ENCODE measurements at places on chromosomes 12 and 14. TPM values are rescaled to one million over a fixed set of nuclear protein-coding genes. Genes with fewer than 3 reads are reported as not detected.

Gene PEX5
- 4.3 TPM for polyA plus RNA-seq

Gene GLTP
- 65.9 TPM for polyA plus RNA-seq

DNA sequence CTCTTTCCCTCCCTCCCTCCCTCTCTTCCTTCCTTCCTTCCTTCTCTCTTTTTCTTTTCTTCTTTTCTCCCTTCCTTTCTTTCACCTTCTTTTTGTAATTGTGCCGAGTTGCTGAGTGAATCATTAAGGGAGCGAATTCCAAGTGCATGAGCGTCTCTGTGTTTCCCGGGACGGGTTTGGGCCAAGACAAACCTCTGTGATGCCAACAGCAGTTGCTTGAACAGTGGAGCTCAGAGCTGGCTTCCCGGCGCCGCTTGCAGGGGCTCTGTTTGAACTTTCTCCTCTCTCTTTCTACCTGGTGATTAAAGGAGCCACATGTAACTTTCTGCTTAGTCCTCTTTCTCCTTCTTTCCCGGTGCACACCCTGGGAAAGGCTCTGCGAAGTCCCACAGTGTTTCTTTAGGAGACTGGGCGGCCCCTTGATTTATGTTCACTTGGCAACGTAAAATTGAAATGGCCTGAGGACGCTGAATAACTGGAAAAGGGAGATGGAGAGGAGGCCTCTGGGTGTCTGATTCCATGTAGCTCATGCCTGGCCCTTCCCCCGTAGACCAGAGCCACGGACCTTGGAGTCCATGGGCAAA lies 33.7 kb upstream of the MAP1LC3B2 start:
- H3K27me3 ChIP-seq, result no peaks in the 10 kb centered on the region
- no peaks in the 10 kb centered on the region for H3K36me3 ChIP-seq
- peaks cover 5% of the 10 kb centered on the region for H3K4me1 ChIP-seq
- no peak for DNase-seq
- H3K27ac ChIP-seq, result no peak overlapping the region

Gene ETFRF1
- polyA plus RNA-seq, result 16.0 TPM

Gene NEUROD4
- polyA plus RNA-seq, result not detected

DNA sequence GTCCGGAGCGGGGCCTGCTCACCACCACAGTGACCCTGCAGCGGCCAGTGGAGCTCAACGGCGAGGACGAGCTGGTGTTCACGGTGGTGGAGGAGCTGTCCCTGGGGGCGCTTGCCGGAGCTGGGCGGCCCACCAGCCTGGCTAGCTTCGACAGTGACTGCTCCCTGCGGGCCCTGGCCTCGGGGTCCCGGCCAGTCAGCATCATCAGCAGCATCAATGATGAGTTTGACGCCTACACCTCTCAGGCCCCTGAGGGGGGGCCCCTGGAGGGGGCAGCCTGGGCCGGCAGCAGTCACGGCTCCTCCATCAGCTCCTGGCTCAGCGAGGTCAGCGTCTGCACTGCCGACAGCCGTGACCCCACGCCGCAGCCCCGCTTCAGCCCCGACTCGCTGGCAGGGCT lies 37.4 kb downstream of the KIF26A start:
- no peak overlapping the region for H3K4me3 ChIP-seq
- no peaks in the 10 kb centered on the region for H3K36me3 ChIP-seq
- no peaks in the 10 kb centered on the region for H3K4me1 ChIP-seq
- H3K27me3 ChIP-seq, result no peaks in the 10 kb centered on the region
- DNase-seq, result no peak

Gene SDSL
- 6.5 TPM for polyA plus RNA-seq

- no peaks in the 10 kb centered on the region for H3K27me3 ChIP-seq
- no peak overlapping the region for H3K4me3 ChIP-seq
- peaks cover 70% of the 10 kb centered on the region for H3K36me3 ChIP-seq
- DNase-seq, result peak; percentile 21
- no peaks in the 10 kb centered on the region for H3K4me1 ChIP-seq
- no peak overlapping the region for H3K27ac ChIP-seq
These were observed 10.9 kb downstream of the DCP1B start for GRCh38 chr12:1993341-1993740.

GRCh38 chr14:59407246-59408010 lies 57.8 kb downstream of the GPR135 start:
- no peaks in the 10 kb centered on the region for H3K36me3 ChIP-seq
- H3K4me1 ChIP-seq, result no peaks in the 10 kb centered on the region
- no peak overlapping the region for H3K27ac ChIP-seq
- DNase-seq, result no peak
- H3K27me3 ChIP-seq, result no peaks in the 10 kb centered on the region

Gene OTOGL
- not detected for polyA plus RNA-seq

DNA sequence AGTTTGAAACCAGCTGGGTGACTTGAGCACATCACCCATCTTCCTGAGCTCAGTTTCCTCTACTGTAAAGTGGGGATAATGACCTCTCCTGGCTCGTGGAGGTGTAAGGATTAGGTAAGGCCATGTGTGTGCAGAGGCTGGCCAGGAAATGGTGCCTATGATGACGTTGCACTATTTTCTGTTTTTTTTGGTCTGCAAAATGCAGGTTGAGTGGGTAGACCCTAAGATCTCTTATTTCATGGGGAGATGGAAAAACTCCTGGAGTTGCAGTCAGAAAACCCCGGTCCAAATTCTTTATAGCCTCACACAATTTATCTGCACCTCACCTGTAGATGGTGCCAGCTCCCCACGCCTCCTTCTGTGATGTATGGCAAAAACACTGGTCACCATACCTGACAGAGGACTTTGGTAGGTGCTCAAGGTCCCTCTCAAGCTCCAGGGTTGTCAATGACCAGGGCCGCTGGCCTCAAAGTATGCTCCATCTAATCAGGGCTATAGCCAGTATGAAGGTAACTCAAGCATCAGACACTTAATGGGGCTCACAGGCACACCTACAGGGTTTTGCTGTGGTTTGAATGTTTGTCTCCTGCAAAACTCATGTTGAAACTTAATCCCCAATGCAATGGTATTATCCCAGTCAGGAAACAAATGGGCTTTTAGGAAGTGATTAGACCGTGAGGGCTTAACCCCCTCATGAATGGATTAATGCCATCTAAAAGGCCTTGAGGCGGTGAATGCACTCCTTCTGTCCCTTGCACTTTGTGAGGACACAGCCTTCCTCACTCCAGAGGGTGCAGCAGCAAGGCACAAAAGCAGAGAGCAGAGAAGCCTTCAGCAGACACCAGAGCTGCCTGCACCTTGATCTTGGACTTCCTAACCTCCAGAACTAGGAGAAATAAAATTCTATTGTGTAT lies 17.6 kb downstream of the C14orf132 start:
- H3K27me3 ChIP-seq, result no peaks in the 10 kb centered on the region
- no peaks in the 10 kb centered on the region for H3K4me1 ChIP-seq
- no peaks in the 10 kb centered on the region for H3K36me3 ChIP-seq
- no peak overlapping the region for H3K27ac ChIP-seq
- no peak overlapping the region for H3K4me3 ChIP-seq

DNA sequence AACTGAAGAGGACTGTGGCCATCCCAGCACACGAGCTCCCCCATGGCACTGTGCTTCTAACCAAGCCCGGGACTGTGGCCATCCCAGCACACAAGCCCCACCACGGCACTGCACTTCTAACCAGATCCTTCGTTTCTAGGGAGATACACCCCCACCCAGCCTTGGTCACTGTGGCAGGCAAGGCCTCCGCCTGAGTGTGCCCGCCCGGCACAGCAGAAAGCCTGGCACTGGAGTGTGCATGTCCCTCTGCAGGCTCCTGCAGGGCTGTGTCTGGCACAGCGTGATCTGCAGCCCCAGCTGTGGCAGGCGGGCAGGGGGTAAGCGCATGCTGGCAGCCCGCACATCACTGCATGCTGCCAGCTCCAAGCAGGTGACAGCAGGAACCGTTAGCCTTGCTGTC lies 49.8 kb downstream of the CCDC85C start:
- H3K4me1 ChIP-seq, result no peaks in the 10 kb centered on the region
- H3K4me3 ChIP-seq, result no peak overlapping the region
- no peaks in the 10 kb centered on the region for H3K27me3 ChIP-seq
- DNase-seq, result no peak
- no peaks in the 10 kb centered on the region for H3K36me3 ChIP-seq

DNA sequence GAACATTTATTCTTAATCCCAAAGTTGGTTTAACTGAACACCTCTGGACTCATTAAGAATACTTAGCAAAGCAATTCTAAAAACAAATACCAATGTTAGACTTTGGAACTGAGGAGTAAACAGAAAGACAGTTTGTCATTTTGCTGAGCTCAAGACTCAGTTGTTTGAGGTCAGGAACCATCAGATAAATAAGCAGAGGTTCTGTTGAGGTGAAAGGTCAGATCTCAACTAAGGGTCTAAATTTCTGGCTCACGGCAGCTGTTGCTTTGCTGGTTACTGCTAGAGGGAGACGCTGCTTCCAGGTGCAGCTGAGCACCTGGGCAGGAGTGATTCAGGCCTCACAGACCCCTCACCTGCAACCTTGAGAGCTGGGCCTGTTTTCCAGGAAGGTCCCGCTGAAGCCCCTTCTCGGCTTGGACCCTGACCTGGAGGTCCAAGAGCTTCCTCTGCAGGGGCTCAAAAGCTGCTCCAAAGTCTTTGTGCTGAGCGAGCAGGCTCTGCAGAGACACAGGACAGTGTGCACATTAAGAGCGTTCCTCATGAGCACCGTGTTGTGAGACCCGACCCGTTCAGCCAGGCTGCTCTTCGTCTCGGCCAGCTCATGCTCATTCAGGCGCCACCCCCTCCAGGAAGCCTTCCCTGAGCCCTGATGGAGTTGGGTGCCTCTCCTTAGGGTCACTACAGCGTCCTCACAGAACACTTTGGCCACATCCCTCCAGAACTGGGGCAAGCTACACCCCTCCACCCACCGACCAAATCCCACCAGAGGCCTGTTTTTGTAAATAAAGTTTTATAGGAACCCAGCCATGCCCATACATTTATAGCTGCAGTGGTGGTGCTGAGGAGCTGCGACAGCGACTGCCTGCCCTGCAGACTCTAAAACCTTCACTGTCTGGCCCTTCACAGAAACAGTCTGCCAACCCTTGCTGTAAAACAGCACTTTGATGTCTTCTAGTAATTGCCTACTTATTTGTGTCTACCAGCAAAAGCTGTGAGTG lies 72.0 kb downstream of the SYNE3 start:
- no peak overlapping the region for H3K4me3 ChIP-seq
- H3K36me3 ChIP-seq, result peaks cover 100% of the 10 kb centered on the region
- H3K27ac ChIP-seq, result no peak overlapping the region
- DNase-seq, result no peak
- H3K27me3 ChIP-seq, result no peaks in the 10 kb centered on the region

DNA sequence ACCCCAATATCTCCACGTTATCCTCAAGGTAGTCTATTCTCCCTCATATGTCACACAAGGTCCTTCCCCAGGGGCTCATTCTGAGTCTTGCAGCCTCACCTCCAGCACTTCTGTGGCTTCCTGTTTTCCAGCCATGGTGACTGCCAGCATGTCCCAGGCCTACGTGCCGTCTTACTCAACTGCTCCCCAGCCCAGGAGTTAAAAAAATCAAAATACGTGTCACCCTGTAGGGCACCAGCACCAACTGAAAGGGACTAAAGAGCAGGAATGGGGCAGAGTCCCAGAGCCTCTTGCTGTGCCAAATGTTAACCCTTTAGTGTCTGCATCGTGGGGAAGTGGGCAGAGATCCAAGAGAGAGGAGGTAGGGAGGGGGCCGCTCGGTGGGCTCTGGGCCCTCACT lies 37.0 kb upstream of the MED13L start:
- peaks cover 25% of the 10 kb centered on the region for H3K4me1 ChIP-seq
- no peak overlapping the region for H3K27ac ChIP-seq

Gene APOLD1
- not detected for polyA plus RNA-seq

DNA sequence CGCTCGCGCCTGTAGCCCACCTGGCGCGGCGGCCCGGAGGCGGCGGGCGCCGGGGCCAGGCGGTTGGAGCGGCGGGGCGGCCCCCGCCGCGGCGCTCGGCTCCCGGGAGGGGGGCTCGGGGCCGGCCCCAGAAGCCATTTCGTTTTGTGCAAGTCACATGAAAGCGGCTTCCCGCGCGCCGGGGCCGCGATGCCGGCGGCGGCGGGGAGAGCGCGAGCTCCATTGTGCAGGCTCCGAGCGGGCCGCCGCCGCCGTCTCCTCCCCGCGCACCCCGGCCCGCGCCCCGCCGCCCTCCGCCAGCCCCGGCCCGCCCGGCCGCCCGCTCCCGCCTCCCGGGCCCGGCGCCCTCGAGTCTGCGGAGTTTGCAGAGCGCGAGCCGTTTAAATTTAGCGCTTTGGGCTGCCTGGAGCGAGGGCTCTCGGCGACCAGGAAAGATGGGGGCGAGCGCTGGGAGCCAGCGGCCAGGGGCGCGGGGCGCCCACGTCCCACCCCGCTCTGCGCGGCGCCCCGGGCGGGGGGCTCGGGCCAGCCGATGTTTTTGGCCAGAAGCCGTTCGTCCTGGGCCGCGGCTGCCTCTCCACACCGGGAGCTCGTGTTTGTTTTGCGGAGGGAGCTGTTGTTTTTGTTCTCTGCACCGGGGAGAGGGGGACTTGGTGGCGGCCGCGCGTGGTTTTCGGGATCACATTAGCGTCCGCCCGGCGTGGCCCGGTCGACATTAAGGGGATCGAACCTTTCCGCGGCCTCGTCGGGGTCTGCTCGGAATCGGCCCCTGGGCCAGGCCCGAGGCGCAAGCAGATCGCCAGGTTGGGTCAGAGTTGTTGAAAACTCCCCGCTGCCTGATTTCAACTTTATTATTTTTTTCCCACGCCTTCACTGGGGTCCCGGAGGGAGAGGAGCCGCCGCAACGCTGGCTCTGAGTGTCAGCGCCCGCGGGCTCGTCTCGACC lies 982 bp downstream of the BCL7A start:
- H3K36me3 ChIP-seq, result no peaks in the 10 kb centered on the region
- peaks cover 22% of the 10 kb centered on the region for H3K4me1 ChIP-seq
- no peak for DNase-seq
- peaks cover 2% of the 10 kb centered on the region for H3K27me3 ChIP-seq

DNA sequence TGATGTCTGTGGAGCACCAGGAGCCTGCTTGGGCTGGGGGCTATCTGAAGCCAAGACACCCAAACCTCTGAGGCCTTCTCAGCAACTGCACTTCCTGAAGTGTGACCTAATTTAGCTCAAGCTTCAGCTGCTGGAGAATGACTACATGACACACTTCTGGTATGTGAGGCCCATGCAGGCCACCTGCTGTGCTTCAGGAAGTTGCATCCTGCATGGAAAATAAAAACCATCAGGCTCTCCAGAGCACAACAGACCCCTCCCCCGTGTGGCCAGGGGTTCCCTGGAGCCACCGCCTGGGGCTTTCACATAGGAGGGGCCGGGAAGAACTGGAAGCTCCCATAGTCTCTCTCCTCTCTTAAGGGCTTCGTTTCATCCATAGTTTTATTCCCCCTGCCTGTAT lies 217.7 kb downstream of the SLC15A4 start:
- no peak overlapping the region for H3K27ac ChIP-seq

- DNase-seq, result no peak
- H3K4me3 ChIP-seq, result no peak overlapping the region
- no peaks in the 10 kb centered on the region for H3K36me3 ChIP-seq
- no peak overlapping the region for H3K27ac ChIP-seq
- H3K27me3 ChIP-seq, result no peaks in the 10 kb centered on the region
These were observed 189.0 kb upstream of the CDKN3 start for GRCh38 chr14:54207476-54208462.

- no peak for DNase-seq
- H3K36me3 ChIP-seq, result no peaks in the 10 kb centered on the region
- H3K27me3 ChIP-seq, result peaks cover 52% of the 10 kb centered on the region
These were observed 5.5 kb downstream of the AJUBA start for GRCh38 chr14:22976620-22977433.

Gene SLCO1B1
- not detected for polyA plus RNA-seq

Measured in CD14-positive monocyte (primary cell).